ENCODE measurements at places on chromosomes 6 and 20.

DNA sequence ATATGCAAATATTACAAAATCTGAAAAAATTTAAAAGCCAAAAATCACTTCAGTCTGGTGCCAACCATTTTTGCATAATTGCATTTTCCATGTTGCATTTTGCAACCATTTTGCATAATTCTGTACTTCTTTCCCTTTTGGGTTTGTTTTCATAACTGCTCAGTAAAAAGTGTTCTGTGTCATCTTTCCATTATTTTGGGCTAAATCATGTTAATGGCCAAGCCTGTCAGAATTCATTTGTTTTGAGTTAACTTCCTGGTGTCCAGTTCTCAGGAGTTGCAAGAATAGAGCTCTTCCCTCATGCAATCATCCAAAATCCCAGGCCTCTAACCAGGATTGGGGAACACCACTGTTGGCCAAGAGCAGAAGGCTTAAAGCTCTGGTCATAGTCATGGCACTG lies 133.6 kb downstream of the MTHFD1L start:
- no peak for DNase-seq

GRCh38 chr20:51525241-51526105 lies 17.0 kb downstream of the NFATC2 start:
- DNase-seq: peak; percentile 50

- DNase-seq: no peak
Observed at GRCh38 chr20:11844691-11845090, 73.0 kb upstream of the BTBD3 start.

DNA sequence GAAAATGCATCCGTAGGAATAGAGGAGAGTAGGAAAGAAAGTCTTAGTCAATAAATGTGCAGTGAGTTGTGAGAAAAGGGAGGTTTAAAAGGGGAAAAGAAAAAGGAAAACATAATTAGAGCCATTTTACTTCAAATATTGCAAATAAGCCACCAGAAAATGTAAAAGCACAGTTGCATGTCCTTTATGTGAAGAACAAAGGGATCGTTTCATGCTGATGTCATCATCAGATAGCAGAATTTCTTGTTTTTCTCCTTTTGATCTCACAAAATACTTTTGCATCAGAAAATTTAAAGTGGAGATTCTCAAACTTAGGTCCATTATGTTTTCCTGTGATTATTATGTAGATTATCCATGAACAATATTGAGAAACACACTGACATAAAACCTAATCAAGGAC lies 166.7 kb downstream of the HAO1 start:
- no peak for DNase-seq

DNA sequence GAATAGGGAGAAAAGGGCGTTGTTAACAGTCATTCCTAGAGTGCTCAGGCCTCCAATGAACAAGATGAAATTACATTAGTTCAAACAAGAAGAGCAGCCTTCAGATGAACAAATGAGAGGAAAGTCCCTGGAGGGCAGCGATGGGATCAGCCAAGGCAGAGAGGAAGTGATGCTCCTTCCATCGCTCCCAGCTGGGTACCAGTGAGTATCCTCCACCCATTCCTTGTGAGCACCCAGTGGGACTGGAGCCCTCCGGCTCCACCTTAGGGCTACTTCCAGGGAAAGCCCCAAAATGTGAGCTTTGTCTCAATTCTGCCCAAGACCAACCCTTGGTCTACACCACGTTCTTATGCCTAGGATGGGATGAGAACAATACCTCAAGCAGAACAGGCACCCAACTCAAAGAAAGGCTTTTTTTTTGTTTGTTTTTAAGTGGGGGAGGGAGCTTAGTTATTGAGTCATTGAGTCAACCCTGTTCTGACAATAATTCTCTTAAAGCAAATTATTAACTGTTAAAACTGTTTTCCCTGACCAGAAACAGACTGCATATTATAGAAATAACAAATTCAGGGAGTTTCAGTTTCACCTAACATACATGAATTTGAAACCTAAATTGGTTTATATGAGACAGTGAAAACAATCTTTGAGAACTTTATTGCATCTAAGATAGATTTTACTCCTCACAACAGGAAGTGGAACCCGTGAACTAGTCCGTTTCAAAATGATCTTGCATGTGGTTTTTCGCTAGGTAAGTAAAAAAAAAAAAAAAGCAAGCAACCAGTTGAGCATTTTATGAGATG lies 106.9 kb downstream of the IPCEF1 start:
- DNase-seq: no peak

All from caudate nucleus (tissue), 63 donors.